Esophagus mucosa (tissue), 1 donor: ENCODE measurements at places on chromosomes 5 and 9. TPM values are rescaled to one million over a fixed set of nuclear protein-coding genes. Genes with fewer than 3 reads are reported as not detected.

The DMRT3 gene
- not detected for total RNA-seq

DNA sequence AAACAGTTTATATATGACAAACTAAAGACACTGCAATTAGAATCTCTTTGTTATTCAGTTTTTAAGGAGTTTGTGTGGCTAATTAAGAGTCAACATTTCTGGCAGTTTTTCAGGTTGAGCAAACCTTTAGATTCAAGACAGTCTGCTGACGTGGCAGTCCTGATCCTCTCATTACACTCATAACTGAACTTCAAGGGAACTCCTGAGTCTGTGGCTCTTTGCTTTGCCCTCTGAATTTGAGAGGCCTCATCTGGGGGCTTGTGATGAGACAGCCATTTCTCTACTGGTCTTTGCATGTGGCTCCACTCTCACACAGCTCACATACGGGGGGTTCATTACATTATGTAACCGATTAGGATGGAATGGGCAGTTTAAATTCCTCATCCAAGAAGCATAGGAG lies 182.9 kb upstream of the MEF2C start:
- ATAC-seq: no peak

DNA sequence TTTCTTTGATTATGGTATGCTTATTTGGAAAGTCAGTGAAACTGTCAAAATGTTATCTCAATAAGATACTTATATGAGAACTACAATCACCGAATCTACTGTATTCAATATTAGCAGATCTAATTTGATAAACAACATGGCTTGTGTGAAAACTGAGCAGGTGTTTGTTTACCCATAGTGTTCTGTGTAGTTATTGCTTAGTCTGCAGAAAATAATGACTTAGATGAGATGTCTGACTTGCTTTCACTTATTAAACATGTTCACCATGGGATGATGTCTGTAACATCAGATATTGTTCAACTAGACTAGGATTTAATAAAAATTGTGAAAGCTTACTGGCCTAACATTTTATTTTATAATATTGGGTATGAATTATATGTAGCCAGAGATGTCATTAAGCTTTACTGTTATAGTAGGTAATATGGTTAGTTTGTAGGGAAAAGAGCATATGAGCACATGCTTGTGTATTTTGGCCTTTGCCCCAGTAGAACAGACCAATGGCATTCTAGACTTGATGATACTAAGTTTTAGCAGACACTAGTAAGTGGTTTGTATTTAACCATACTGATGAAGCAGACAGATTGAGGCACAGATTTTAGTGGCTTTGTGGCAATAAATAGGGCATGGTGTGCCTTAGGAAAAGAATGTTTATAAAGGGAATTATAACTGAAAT lies 16.4 kb downstream of the SUB1 start:
- ATAC-seq: no peak

The PPP3R2 gene
- total RNA-seq: not detected
